ENCODE measurements at places on chromosomes 16 and 17.

DNA sequence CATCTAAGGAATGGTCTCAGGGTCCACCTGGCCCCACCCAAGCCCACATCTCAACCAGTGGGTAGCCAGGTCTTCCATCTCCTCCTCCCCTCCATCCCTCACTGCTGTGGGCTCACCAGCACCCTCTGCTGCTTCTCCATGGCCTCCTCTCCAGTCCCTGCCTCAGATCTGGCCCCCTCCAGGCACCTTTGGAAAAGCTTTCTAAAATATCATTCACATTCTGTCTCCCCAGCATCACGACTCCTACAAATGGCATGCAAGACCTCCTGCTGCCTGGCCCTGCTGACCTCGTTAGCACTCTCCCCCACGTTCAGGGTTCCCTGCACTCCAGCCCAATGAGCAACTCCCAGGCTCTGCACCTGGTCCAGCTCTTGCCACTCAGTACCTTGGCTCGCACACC is 13.7 kb downstream of the GLP2R start:
- DNase-seq: no peak

DNA sequence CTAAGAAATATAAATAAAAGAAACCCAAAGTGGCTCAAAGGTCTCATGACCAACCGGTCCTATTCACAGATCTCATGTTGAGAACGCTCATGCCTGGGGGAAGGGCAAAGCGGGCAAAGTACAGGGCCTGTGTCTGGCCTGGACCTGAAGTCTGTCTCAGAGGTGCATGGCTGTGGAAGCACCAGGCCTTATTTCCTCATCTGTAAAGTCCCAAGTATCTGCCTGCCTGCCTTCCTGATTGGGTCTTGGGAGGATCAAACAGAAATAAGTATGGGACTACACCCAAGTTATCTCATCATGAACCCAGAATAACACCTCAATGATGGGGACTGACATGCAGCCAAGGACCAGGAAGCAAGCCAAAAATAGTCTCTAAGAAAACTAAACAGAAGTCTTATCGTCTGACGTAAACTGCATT is 14.2 kb downstream of the AXIN2 start:
- DNase-seq: no peak

DNA sequence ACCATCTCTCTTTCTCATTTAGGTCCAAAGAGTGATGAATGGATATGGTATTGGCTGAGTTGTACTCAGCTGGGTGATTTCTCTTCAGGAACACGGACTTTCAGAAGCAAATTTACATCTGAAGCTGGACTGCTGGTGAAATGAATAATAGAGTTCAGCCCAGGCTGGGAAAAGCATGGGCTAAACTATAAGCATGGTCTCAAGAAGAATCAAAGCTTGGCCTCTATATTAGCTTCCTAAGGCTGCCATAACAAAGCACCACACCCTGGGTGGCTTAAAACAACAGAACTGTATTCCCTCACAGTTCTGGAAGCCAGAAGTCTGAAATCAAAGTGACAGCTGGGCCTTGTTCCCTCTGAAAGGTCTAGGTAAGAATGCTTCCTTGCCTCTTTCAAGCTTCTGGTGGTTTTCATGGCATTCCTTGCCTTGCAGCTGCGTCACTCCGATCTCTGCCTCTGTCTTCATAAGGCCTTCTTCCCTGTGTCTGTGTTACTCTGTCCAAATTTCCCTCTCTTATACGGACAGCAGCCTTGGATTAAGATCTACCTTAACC is 89.8 kb upstream of the CES5A start:
- DNase-seq: no peak

- no peak for DNase-seq
Measured at GRCh38 chr17:81210868-81211267, 11.9 kb downstream of the CEP131 start.

DNA sequence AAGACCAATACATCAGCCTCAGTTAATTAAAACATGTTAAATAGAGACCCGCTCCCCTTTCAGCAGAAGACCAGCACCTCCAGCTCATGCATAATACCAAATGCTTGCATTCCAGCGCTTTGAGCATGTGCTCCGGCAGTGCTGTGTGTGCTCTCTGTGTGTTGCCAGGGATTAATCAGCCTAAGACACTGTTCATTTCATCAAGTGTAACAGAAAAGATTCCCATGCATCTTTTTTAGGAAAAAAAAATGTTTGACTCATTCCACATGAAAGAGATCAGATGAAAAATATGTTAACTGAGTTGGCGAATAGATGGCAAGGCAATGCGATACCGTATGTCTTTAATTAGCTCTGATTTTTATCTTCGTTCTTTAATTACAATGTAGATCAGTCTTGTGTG is 187.6 kb downstream of the RPTOR start:
- no peak for DNase-seq

DNA sequence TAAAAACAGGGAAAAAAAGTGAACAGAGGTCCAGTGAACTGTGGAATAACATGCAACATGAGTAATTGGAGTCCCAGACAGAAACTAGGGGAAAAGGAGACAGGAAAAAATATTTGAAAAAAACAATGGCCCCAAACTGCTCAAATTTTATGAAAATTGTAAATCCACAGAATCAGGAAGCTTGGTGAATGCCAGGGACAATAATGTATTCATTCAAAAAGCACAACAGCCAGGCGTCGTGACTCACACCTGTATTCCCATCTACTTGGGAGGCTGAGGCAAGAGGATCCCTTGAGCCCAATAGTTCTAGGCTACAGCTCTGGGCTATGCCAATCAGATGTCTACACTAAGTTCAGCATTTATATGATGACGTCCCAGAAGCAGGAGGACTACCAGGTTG is 23.7 kb downstream of the NCOR1 start:
- DNase-seq: no peak

DNA sequence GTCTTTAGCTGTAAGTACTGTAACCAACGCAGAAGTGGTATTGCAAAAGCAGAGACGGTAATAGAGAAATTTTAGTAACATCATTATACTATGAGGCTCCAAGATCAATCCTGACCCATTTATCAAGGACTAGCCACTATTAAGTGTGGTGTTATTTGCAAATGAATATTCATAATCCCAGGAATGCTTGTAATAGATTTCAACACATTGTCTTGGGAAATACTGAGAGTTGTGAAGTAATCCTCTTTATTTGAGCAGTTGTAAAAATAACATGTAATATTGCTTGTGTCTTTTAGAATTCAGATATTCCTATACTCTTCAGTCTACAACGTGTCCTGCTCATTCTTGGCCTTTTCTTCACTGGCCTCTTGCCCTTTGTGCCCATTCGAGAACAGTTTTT is 46.4 kb downstream of the GDPD1 start:
- no peak for DNase-seq

- no peak for DNase-seq
Measured at GRCh38 chr16:64539811-64540371, 582.0 kb downstream of the CDH11 start.

GRCh38 chr16:2971134-2971984 is 2.2 kb downstream of the PAQR4 start:
- no peak for DNase-seq

DNA sequence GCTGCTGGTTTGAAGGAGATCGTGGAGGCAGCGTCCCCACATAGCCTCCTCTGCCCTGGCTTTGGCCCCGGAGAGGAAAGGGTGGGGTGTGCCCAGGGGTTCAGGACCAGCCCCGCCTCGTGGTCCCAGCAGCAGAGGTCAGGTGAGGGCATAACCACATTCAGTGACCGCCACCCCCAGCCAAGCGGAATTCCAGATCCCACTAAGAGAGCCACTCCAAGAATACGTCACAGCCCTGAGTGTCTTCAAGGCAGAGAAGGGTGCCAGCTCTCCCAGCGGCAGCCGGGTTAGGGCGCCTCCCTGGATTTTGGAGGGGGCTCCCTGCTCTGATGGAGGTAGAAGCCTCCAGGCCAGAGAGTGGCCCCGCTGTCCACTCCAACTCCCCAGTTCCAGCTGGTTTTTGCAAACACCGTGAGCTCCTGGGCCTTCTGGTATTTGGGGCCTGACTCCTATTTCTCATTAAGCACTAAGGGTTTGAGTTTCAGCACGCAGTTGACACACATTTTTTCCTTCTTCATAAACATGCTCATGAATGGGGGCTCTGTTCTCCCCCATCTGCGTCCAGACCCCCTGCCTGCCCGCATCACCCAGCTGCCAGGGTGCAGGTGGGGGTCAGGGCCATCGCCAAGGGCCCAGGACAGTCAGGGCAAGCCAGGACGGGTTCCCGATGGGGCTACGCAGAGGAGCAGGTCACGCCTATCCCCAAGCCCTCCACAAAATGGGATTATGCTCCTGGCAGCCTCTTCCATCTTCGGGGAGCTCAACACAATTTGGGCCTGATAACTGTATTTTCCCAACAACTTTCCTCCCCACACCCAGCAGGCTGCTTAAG is 98.4 kb upstream of the PLCG2 start:
- DNase-seq: no peak

- no peak for DNase-seq
Measured at GRCh38 chr17:17849845-17850373, 13.1 kb upstream of the SREBF1 start.

GRCh38 chr17:33204156-33204555 is 88.9 kb downstream of the ASIC2 start:
- no peak for DNase-seq

DNA sequence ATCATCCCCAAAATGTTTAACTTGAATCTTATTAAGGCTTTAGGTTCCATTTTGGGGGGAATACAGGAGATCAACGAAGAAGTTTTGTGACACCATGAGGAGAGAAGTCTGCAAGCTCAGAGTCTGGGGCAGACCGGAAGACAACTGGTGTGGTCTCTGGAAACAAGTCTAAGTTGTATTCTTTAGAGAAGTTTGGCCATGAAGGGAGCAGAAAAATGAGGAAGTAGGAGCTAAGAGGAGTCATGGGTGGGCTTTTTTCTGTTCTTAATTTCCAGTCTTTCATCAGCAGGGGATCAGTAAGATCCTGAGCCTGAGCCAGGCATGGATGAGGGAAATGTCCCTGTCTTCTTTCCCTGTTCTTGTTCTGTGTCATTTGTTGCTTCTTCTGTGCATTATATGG is 35.8 kb upstream of the NF1 start:
- no peak for DNase-seq

- no peak for DNase-seq
Measured at GRCh38 chr17:1648173-1648962, 1.3 kb downstream of the RILP start.

DNA sequence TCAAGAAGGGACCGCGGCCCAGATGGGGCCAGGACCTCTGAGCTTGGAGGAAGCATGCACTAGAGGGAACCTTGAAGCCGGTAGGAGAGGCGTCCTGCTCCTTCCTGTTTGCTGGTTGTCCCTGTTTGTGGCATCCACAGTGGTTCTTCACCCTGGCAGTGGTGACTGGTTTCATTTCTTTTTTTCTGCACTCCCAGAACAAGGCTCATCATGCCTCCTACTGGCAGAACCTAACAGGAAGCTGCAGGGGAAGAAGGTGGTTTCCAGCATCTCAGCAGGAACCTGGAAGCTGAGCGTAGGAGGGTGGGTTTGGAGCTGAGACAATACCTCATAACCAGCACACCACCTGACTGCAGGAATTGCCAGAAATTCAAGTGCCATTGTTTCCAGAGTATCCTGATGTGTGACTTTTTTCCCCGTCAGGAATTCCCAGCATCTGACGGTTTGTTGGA is 5.8 kb downstream of the TMEM231 start:
- DNase-seq: no peak

- DNase-seq: no peak
Measured at GRCh38 chr17:41771389-41772206, 14.9 kb downstream of the JUP start.

DNA sequence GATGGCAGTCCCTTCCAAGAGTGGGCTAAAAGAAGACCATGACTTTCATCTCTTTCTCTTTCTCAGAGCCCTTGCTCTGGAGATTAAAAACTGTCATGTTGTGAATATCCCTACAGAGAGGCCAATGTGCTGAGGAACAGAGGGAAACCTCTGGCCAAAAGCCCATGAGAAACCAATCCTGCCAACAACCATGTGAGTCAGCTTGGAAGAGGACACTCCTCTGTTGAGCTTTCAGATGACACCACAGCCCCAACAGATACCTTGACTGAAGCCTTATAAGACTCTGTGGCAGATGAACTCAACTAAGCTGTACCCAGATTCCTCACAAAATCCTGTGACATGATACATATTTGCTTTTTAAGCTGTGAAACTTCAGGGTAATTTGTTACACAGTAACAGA is 19.6 kb downstream of the CPPED1 start:
- no peak for DNase-seq

DNA sequence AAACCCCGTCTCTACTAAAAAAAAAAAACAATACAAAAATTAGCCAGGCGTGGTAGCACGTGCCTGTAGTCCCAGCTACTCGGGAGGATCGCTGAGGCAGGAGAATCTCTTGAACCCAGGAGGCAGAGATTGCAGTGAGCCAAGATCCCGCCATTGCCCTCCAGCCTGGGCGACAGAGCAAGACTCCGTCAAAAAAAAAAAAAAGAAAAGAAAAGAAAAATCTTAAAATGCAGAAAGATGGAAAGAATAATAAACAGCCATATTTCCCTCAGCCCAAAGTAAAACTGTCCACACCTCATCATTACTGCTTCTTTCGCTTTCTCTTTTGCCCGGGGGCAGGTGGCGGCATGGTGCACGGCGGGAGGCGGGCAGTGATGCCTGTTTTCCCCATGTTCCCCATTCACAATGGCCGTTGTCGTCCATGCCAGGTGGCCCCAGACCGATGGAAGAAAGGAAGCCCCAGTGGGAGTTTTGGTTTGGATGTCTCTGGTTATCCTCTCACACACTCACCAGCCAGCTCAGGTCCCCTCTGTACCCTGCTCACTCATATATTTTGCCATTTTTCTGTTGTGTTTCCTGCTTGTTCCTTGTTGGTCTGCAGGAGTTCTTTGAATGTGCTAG is 37.0 kb upstream of the PEMT start:
- DNase-seq: no peak

- DNase-seq: no peak
Measured at GRCh38 chr17:9810100-9810949, 11.6 kb downstream of the GSG1L2 start.

DNA sequence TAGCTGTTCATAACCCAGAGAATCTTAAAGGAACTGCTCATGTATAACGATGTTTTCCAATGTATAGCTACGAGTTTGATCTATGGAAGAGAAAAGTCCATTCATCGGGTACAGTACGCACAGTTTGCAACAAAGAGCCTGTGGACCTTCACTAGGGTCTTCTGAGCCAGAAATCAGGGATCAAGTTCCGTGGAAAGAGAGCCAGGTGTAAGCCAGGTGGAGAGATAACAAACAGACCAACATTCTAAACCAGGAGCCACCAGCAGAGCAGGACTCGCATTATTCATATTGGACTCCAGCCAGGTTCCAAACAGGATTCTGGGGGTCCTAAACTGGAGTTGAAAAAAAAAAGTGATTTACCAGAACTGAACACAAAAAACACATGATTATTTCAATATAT is 505.4 kb upstream of the C16orf82 start:
- DNase-seq: no peak

GRCh38 chr16:1310832-1311200 is 1.4 kb downstream of the UBE2I start:
- DNase-seq: no peak

GRCh38 chr16:89026121-89026612 is 49.2 kb upstream of the CBFA2T3 start:
- DNase-seq: no peak

GRCh38 chr16:77711775-77712174 is 10.5 kb upstream of the NUDT7 start:
- DNase-seq: no peak

All from NCI-H748 treated with DMSO at 0.1 percent for 48 hours (cell line).